Stimulated activated CD8-positive, alpha-beta memory T cell treated with anti-CD3 and anti-CD28 coated beads, Interleukin-12 subunit alpha, Interleukin-12 subunit beta, amount 100 ng/mL, for 4 hours (primary cell): ENCODE measurements at places on chromosomes 3 and 15.

GRCh38 chr3:147713234-147714133 lies 304.3 kb downstream of the ZIC1 start:
- no peak for DNase-seq

DNA sequence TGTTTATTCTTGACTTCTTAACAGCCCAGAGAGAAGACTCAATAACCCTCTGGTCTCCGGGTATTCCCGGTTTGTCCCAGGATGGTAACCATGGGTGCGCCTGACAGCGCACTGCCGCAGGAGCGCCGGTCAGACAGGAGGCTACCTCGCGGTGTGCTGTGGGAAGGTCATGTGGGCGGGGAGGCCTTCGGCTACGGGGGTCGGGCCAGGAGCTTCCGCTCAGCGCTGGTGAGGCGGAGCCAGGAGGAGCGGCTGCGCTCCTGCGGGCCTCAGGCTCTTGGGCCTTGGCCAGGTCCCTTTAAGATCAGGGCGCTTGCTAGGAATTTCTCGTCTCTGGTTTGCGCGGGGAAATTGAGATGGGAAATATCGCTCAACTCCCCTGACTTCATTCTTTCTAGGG lies 182.3 kb upstream of the NDN start:
- no peak for DNase-seq

GRCh38 chr3:192064959-192065358 lies 604.0 kb downstream of the PYDC2 start:
- no peak for DNase-seq

DNA sequence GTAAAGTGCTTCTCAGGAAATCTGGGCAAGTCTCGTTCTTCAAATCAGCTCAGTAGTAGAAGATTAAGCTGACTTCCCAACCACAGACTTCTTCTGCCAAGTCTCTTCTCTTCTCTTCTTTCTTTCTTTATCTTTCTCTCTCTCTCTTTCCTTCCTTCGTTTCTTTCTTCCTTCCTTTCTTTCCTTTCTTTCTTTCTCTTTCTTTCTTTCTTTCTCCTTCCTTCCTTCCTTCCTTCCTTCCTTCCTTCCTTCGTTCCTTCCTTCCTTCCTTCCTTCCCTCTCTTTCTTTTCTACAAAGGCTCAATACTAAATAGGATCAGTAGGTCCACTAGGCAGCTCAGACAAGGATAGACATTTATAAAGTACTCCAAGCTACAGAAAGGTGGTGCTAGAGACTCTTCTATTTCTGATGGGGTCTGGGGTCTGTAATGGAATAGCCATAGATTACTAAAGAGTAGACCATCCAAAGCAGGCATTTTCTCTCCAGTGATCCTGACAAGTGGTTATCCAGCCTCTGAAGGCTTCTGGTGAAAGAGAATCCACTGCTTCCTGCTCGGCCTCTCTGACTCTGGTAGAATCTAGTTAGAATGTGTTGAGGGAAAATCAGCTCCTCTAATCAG lies 100.8 kb downstream of the TPRG1 start:
- DNase-seq: no peak
